Cerebellum (tissue), 4 donors: ENCODE measurements at places on chromosomes 5 and 9. TPM values are rescaled to one million over a fixed set of nuclear protein-coding genes. Genes with fewer than 3 reads are reported as not detected.

DNA sequence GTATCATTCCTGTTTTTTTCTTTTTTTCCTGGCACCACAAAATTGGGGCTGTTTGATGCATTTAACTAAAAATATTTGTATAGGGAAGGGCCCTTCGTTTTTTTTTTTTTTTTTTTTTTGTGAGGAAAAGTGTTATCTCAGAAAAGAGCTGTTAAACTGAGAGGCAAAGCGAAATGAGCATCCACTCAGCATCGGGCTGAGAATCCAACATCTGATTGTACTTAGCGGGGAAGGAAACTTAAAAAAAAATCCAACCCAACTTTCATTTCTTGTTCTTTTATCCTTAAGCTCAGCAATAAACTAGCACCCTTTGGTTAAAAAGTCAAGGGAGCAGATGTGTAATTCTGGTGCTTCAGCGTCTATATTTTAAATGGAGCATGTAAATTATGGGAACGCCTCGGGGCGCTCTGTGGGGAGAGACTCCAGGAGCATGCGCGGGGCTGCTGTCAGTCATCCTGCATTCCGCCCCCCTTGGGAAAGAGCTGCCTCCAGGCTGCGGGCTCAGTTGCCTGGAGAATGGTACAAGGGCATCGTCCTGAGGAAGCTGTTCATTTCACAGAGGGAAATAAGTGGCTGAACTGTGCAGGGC, 33.3 kb downstream of the DMRT2 start:
- peak; percentile 2 for DNase-seq

- no peak for DNase-seq
These were observed 28.4 kb downstream of the ELP1 start for GRCh38 chr9:108905494-108905893.

GRCh38 chr5:14216902-14217301, 73.8 kb downstream of the TRIO start:
- no peak for DNase-seq

GRCh38 chr9:79796411-79796810, 224.6 kb downstream of the TLE4 start:
- DNase-seq, result no peak

DNA sequence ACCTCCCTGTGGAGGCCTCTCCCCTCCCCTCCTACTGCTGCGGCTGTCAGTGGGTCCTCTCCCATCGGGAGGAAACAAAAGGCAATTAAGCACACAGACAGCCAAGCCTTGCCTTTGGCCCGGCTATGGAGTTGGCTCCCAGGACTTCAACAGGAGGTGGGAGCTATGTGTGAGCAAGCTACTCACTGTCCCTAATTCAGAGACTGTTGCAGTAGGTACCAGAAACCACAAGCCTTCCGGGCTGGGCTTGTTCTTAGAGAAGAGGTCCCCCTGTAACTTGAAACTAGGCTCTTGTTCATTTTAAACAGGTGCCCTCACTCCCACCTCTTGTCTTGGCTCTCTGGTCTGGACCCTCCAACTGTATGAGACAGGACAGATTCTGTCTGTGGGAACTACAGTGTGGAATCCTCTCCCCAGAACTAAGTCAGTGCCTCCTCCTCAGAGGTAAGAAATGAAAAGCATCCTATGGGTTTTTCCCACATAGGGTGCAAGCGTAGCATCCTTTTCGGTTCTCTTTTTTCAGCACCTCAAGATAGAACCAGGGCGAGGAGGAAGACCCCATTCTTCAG, 561.1 kb downstream of the EBF1 start:
- no peak for DNase-seq

DNA sequence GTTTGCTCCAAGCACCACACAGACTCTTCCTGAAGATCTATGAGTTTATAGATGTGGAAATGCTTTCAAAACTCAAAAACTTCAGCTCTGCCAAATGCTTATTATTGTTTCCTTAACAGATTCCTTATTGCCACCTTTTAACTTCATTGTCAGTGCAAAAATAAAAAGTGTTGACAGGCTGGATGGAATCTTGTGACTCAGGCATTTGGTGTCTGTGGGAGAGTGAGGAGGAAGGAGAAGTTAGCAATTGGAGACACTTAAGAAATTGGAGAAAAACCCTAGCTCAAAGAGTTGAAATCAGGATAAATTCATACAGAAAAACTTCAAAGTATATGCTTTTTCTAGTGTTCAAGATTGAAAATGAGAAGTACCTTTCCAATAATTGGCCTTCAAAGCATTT, 140.6 kb upstream of the PUM3 start:
- DNase-seq, result no peak

DNA sequence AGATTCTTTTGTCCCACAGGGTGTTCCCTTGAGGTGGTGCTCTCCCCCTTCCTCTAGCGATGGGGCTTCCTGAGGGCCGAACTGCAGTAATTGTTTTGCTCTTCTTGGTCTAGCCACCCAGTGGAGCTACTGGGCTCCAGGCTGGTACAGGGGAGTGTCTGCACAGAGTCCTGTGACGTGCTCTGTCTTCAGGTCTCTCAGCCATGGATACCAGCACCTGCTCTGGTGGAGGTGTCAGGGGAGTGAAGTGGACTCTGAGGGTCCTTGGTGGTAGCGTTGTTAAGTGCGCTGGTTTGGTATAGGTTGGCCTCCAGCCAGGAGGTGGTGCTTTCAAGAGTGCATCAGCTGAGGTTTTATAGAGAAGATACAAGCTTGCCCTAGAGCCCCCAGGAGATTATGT, 20.4 kb upstream of the CEP72 start:
- no peak for DNase-seq

DNA sequence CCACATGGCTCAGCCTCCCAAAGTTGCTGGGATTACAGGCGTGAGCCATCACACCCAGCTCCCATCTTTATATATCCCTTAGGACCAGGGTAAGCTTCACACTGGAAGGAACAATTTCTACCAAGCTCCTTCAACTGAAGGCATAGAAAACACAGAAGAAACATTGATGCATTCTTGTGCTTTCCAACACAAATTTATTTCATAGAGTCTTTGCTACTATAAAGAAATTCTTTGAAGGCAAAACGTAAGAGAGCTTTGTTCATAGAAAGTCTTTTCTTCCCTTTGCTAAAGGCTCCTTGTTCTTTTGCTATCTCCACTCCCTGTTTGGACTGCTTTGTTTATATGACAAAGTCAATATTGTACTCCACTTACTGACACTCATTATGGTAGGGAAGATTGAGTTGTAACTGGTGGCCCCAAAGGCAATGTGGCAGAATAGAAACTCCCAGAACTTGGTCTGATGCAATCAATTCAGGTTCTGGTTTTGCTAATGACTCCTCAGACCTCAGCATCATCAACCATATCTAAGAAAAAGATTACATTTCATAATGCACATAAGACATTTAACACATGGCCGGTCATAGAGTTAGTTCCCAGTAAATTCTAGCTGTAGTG, 97.4 kb upstream of the CLINT1 start:
- DNase-seq, result no peak

- DNase-seq, result no peak
These were observed 32.1 kb downstream of the SNX24 start for GRCh38 chr5:122877518-122877917.

GRCh38 chr5:132425009-132425937, 55.8 kb downstream of the SLC22A5 start:
- DNase-seq, result no peak

- DNase-seq, result peak; percentile 17
These were observed 141.3 kb upstream of the ZNF366 start for GRCh38 chr5:72648480-72648879.

Gene KIF4B
- 0.18 TPM for total RNA-seq

Gene MORN5
- total RNA-seq, result 1.5 TPM

Gene CCNO
- total RNA-seq, result not detected

Gene KIF27
- total RNA-seq, result 13.3 TPM

Gene RNF180
- 55.3 TPM for total RNA-seq

Gene INSL6
- total RNA-seq, result not detected
